ENCODE measurements at places on chromosomes 4 and X. TPM values are rescaled to one million over a fixed set of nuclear protein-coding genes. Genes with fewer than 3 reads are reported as not detected.

- peak; percentile 70 for DNase-seq
These were observed 6.5 kb upstream of the RNF4 start for GRCh38 chr4:2462218-2462991.

DNA sequence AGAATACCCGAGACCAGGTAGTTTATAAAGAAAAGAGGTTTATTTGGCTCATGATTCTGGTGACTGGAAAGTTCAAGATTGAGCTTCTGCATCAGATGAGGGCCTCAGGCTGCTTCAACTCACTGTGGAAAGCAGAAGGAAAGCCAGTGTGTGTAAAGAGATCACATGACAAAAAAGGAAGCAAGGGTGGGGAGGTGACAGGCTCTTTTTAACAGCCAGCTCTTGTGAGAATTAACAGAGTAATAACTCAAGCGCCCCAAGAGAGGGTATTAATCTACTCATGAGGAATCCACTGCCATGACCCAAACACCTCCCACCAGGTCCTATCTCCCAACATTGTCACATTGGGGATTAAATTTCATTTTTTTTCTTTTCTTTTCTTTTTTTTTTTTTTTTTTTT lies 6.3 kb upstream of the YIPF6 start:
- DNase-seq = no peak

DNA sequence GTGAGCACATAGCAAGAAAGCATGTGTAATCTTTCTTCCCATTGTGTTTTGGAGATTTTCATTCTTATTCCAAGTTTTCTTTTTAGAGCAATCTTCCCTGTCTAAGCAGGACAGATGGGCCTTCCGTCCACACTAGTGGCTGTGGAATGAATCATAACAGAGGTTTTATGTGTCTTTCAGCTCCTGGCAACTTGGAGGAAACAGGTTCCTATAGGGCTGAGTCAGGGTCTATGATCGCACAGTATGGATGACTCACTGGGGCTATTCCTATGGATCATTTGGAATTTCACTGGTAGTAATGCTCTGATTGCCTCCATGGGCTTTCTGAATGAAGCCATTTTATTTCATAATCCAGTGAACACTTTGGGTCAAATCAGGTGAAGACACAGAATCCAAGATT lies 51.8 kb upstream of the CBLL2 start:
- DNase-seq = no peak

GRCh38 chr4:149985981-149986380 lies 92.3 kb upstream of the DCLK2 start:
- no peak for DNase-seq

GRCh38 chr4:8656711-8657380 lies 64.3 kb downstream of the CPZ start:
- no peak for DNase-seq

The COX7B2 gene
- not detected for total RNA-seq
